Stimulated activated CD8-positive, alpha-beta memory T cell treated with anti-CD3 and anti-CD28 coated beads, Interleukin-2, amount 100 ng/mL, for 48 hours (primary cell): ENCODE measurements at places on chromosomes 7 and 10.

- peak; percentile 21 for DNase-seq
Observed at GRCh38 chr7:108442039-108442568, 14.1 kb downstream of the NRCAM start.

GRCh38 chr10:99507265-99507664 lies 25.5 kb upstream of the NKX2-3 start:
- no peak for DNase-seq

- DNase-seq, result no peak
Observed at GRCh38 chr7:114083166-114084001, 164.6 kb upstream of the PPP1R3A start.

- DNase-seq, result no peak
Observed at GRCh38 chr7:143120691-143121405, 11.0 kb upstream of the PIP start.

GRCh38 chr7:94445696-94446194 lies 51.0 kb downstream of the COL1A2 start:
- DNase-seq, result no peak

GRCh38 chr10:123331438-123331837 lies 177.2 kb downstream of the BUB3 start:
- no peak for DNase-seq

DNA sequence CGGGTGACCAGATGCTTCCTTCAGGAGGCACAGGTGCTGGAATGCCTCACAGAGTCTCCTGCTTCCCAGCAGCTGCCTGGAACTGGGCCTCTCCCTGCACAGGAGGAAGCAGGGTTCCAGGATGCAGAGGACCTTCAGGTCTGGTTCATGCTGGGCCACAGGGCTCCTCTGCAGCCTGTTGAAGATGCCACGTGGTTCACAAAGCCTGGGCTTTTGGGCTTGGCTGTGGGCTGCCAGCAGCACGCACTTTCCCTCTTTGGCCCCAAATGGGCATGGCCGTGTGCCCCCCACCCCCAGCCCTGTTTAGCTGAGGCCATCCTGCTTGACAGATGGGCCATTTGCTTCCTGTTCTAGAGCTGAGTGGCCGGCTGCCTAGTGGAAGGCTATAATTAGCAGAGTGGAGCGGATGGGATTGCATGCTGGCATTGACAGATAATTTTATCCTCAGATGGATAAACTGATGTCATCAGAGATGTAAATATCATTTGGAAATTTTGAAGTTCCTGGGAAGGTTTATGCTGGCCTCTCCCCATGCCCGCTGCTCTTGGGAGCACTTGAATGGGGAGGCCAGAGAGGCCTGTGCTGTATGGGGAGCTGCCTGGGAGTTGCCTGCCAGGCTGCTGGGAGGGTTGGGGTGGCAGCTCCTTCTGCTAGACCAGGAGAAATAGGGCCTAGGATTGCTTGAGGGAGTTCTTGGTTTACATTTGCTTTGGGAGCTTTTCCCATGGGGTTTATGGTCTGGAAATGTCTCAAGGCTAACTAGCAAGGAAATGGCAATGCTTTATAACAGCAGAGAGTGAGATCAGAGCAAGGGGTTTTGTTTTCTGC lies 28.2 kb downstream of the TSPAN15 start:
- DNase-seq, result no peak

- no peak for DNase-seq
Observed at GRCh38 chr10:128400564-128400963, 274.3 kb upstream of the MKI67 start.

GRCh38 chr7:44224080-44224973 lies 23.5 kb downstream of the YKT6 start:
- no peak for DNase-seq

- DNase-seq, result no peak
Observed at GRCh38 chr7:5872326-5872725, 8.3 kb upstream of the OCM start.

- no peak for DNase-seq
Observed at GRCh38 chr7:91343420-91343960, 79.3 kb downstream of the FZD1 start.

GRCh38 chr10:56296618-56297017 lies 64.4 kb downstream of the ZWINT start:
- no peak for DNase-seq

DNA sequence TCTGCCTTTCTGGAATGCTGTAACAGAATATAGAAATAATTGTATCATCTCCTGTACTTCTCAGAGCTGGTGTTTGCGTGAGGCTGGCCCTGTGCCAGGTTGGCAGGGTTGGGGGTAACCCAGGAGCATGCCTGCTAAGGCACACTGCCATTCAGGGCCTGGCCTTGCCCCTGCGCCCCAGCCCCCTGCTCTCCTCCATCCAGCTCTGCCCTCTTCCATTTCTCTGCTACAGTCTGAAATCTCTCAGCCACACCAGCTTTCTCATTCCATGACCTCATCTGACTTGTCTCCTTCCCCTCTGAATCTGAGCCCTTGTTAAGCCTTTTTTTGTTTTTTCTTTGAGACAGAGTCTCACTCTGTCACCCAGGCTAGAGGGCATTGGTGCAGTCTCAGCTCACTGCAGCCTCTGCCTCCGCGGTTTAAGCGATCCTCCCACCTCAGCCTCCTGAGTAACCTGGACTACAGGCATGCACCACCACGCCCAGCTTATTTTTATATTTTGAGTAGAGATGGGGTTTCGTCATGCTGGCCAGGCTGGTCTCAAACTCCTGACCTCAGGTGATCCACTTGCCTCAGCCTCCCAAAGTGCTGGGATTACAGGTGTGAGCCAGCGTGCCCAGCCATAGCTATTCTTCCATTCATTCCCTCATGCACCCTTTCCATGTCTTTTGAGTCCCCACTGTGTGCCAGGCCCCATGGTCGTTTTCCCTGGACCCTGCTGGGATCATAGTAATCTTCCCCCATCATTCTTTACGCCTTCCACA lies 206.8 kb downstream of the CUX1 start:
- no peak for DNase-seq

- DNase-seq, result no peak
Observed at GRCh38 chr10:14660831-14661230, 113.9 kb downstream of the FAM107B start.

GRCh38 chr7:81062755-81063154 lies 143.9 kb upstream of the SEMA3C start:
- DNase-seq, result no peak

- no peak for DNase-seq
Observed at GRCh38 chr10:10045765-10046028, 972.0 kb upstream of the CELF2 start.

DNA sequence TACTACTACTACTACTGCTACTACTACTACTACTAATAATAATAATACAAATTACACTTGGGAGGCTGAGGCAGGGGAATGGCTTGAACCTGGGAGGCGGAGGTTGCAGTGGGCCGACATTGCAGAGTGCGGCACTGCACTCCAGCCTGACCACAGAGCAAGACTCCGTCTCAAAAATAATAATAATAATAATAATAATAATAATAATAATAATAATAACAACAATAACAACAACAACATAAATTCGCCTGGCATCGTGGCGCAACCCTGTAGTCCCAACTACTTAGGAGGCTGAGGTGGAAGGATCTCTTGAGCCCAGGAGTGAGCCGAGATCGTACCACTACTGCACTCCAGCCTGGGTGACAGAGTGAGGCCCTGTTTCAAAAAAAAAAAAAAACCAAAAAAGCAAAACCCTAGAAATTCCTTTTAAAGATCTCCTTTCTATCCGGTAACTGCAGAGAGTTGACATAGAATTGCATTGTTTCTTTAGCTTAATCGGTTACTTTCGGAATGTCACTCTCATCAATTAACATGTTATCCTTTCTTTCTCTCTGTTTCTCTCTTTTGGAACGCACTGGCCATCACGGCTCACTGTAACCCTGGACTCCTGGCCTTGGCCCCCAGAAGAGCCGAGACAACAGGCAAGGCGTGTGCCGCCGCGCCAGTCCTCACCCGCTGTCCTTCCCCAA lies 972 bp downstream of the PHYH start:
- DNase-seq, result no peak

- DNase-seq, result no peak
Observed at GRCh38 chr10:123149568-123150270, 1.8 kb downstream of the HMX2 start.

DNA sequence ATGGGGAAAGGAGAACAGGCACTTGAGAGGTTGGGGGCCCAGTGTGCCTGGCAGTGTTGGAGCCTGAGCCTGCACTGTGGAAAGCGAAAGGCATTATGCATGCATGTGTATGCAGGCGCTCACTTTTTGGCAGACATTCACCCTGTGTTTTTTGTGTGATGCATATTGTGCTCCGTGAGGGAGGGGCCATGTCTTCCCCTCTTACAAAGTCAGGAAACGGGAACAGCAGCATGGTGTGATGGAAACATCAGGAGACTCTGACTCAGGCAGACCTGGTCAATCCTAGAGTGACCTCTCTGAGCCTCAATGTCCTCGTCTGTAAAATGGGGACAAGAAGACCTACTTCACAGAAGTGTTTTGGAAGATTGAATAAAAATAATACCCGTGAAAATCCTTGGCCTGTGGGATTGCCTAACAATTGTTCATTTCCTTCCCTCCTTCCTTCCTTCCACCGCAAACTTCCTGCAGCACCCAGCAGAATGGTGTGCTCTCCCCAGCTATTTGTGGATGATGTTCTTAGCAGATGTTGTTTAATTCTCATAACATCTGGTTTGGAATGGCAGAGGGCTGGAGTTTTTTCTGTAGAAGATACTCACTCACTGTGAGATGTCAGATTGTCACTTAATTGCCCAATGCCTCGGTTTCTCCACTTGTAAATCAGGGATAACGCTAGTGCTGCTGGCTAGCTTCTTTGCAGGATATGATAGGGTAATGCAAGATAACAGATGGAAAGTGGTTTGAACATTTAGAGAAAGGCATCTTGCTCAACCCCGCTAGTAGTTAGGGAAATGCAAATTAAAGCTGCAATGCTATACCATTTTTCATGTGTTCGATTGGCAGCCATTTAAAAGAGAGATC lies 39.8 kb downstream of the CDH23 start:
- DNase-seq, result no peak

DNA sequence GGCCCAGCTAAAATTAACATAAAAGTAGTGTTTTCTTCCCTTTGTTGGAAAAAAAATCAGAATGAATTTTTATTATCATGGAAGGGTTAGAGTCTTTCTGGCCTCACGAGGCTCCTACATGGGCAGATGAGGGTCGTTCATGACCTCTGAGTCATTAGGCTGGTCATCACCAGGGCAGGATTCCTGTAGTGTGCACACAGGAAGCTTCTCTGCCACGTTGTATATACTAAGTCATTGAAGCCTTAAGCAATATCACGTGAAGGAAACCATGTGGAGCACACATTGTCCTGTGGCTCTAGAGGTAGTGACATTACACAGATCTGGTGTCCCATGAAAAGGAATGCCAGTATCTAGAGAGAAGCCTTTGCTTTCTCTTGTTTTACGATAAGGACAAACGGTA lies 84.7 kb upstream of the C1QL3 start:
- no peak for DNase-seq

- DNase-seq, result no peak
Observed at GRCh38 chr7:71846160-71846559, 566.0 kb downstream of the CALN1 start.

- DNase-seq, result no peak
Observed at GRCh38 chr7:27917774-27918314, 177.9 kb downstream of the TAX1BP1 start.

DNA sequence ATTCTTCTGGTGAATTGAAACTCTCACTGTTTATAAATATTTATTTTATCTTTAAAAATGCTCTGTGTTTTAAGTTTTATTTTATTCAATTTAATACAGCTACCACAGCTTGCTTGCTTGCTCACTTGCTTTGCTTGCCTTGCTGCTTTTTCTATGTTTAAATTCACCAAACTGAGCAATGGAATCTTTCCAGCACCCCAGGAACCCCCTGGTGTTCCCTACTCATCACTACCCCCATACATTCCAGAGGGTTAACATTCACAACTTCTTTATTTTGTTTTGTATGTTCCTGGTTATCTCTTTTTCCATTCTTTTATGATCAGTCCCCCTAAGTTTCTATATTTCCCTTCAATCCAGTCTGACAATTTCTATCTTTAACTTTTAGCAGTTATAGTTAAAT lies 166.5 kb upstream of the COL1A2 start:
- no peak for DNase-seq

DNA sequence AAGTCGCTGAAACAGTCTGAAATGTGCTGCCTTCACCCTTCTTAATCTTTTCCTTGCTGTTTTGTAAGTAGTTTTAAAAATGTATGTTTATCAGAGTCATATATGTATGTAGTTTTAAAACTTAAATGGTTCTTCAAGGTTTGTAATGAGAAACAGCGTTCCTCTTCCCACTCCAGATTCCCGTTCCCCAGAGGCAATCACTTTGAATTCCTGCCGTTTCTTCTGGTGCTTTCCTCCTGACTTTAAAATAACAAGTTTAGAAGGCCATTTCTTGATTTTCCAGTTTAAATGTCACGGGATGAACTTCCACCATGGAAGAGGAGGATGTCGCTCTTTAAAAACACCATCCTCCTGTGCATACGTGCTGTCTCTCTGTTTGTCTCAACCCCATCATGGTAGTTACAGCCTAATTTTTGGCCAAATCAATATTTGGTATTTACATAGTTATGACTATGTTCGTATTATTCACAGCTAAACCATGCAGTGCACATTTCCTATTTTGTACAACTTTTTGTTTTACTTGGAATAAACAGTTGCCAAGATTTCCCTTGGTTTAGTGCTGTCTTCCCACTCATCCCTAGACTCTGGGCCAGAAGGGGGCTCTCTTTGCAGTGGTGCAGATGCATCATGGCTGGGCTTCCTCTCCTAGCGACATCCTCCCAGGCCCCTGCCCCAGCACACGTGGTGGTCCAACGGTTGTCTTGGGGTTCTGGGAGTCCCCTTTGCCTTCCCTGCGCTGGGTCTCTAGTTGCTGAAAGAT lies 151.4 kb downstream of the PTPN20 start:
- no peak for DNase-seq

DNA sequence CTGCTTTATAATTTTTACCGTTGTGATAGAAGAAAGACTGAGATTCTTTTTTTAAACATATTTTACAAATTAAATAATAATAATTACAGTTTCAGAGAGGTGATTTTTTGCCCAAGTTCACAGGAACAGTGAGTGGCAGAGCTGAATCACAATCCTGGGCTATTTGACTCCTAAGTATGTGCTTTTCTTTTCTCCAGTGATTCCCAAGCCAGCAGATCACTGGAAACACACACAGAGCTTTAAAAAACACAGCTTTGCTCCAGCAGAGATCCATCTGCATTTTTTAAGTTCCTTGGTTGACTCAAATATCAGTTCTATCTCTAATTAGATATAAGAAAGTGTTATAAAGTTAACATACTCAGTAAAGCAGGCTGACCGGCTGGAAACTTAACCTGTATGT lies 69.0 kb downstream of the AHR start:
- DNase-seq, result no peak

DNA sequence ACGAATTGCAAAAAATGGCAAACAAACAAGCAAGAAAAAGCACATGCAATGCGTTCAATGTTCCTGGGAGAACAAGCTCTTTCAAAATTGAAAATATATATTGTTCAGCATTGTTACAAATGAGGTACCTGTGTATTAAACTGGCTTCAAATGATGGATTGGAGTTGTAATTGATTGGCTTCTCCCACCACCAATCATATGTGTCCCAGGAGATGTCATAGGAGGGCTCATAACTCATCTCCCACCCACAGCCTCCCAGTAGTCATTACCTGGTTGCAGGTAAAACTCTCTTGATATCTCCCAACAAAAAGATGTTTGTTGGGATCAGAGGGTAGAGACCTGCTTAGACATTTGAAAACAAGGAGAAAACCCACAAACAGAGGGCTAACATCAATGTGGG lies 302.9 kb downstream of the BAMBI start:
- no peak for DNase-seq
